ENCODE measurements at places on chromosomes 12 and 14.

DNA sequence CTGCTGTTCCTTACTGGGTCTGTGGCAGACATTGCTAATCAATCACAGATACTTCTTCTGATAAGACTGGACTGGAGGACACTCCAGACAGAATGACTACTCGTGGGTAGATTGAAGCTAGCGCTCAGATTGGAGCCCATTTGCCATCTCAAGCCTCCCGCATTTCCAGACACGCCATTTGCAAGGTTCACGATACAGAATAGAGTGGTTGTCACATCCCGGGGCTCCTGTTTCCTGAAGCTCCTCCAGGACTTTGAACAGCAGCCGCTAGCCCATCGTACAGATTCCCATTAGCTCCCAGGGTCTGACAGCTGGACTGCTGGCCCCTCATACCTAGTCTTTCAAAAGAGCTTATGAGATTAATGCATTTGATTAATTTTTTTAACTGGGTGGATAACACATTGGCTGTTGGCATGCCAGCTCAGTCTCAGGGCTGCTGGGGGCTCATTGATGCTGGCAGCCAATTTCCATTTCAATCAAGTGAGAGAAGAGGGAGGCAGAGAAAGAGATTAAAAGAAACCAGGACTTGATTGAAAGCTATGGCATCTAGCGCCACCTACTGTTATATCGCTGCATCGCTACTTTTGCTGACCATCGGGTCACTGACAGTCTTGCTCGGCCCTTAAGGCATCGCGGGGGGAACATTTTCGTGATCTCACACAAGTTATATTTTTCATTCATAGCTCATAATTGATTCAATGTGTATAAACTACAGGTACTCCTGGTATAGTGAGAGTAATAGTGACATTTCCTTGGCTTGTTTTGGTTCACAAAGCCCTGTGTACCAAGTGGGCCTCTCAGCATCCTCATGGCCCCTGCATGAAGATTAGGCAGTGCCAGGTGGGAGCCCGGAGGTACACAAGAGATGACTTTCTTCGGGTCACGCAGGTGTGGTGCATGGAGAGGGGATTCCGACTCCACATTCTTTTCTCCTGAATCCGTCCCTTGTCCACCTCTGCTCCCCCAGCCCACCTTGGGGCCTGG, 78.6 kb downstream of the CCDC60 start:
- DNase-seq = peak; percentile 52

DNA sequence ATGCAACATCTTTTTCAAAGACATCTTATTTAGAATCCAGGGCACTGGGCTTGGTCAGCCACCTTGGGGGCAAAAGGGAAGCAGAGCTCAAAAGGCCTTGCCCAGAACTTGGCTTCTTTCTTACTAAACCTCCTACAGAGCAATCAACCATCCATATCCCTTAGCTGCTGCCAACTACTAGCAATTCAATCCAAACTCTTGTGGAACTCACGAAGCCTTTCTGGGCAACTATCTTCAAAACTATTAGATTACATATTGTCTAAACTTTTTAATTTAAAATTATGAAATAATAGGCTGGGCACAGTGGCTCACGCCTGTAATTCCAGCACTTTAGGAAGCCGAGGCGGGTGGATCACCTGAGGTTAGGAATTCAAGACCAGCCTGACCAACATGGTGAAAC, 95.5 kb downstream of the PAWR start:
- DNase-seq = no peak

GRCh38 chr14:68479247-68479646, 313.6 kb downstream of the ZFP36L1 start:
- peak; percentile 62 for DNase-seq

DNA sequence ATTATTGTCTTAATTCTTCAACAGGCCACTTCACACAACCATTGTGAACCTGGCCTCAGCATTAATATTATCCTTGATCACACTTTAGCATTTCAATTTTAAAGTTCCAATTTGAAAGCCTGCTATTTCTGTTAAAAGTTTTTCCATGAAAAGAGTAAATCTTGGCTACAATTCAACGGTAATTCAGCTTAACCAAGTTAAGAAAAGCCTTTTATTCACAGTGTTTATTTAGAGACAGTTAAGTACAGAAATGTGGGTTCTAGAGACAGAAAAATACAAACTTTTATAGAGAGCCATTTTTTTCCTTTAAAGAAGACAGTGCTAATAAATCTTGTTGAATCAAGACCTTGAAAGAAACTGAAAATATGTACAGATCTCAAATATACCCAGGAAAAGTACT, 103.9 kb downstream of the NPAS3 start:
- no peak for DNase-seq

GRCh38 chr12:94621662-94622359, 28.5 kb downstream of the TMCC3 start:
- DNase-seq = no peak

DNA sequence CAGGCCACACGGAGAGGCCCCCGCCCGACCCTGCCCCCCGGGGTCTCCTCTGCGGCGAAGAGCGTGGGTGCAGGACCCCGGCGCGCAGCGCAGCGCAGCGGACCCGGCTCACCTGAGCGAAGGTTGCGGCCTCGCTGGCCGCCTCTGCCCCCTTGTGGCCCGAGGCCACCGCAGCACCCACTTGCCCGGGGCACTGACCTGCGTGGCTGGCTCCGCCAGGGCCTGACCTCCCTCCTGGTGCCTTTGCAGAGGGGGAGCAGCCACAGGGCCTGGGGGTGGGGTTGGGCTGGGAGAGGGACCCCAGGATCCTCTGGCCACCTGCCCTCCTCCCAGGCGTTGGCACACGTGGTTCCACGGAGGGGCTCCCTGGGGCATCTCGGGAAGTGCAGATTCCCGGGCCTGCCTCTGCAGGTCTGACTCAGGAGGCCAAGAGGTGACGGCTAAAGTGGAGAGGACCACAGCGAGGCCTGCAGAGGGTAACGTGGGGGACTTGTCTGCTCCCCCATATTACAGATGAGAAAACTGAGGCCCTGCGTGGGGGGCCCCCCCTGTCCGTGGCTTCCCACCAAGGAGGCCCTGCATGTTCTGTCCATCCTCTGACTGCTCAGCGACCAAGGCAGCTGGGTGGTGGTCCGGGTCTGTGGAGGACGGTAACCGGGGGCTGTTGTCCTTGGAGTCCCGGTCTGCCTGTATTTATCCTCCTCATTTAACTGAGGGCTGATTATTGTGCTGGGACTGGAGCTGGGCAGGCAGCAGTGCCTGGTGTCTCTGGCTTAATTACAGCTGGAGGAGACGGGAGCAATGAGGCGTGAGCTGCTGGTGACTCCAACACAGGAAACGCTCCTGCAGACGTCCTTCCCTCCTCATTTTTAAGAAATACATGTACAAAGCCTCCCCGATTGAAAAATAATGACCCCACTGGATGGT, 67.9 kb upstream of the BEGAIN start:
- DNase-seq = no peak

DNA sequence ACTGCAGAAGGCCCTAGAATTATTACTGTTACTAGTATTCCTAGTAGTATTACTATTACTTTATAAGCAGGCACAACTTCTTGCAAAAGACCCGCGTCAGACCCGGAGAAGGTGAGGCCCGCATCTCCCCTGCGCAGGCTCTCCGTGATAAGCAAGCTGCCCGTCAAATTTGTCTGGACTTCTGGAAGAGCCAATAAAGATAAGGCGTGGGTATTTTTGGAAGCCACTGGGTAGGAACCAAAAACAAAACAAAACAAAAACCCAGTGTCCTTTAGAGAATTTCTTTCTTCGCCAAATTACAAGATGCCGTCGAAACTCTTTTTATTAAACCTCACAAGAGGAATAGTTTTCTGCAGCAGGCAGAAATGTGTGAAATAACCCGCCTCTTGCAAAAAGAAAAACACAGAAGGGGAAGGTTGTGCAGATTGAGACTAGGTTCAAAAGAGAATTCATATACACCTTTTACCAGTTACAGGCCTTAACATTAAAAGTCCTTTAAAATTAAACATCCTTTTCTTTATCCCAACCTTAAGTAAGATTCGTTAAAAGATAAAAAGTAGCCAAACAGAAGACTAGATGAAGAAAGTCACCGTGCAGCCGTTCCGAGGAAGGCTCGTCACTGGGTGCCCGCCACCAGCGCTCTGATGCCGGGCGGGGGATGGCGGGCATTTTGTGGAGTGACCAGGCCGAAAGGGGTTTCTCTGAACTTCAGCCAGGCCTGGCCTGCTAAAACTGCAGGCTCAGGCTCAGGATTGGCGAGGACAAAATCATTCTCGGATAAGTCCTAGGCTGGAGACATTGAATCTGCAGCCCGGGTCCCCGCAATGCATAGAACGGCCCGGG, 1.6 kb downstream of the TBX5 start:
- DNase-seq = peak; percentile 72

DNA sequence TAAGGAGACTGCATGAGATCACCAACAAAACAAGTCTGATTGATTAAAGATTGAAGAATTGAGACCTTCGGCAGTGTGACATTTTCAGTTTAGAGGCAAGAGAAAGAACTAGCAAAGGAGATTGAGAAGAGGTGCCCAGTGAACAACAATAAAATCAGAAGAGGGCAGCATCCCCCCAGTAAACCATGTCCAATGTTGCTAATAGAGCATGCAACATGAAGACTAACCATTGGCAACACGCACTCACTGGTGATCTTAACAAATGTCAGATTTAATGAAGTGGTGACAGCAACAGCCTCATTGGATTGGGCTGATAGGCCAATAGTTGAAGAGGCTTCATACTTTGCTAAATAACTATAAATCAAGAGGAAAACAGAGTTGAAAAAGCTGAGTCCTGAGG, 20.7 kb upstream of the TAS2R14 start:
- DNase-seq = no peak

- no peak for DNase-seq
Measured at GRCh38 chr12:31797230-31797872, 68.5 kb upstream of the AMN1 start.

GRCh38 chr14:87079416-87079815, 913.6 kb downstream of the GALC start:
- no peak for DNase-seq

DNA sequence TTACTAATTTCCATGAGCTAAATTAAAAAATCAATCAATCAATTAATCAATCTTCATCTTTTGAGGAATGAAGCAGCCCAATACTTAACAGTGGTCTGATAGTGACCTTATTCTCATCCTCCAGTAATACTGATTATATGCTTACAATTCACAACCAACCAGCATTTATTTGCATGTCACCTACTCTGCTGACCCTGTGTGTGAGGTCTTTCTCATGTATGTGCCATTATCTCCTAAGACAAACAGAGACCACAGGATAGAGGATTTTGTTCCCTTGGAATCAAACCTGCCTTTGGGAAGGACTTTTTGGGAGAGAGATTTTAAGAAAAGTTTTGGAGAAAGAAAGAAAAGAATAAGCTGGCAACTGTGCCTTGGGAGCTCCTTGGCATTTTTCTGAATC, 197.2 kb downstream of the NRXN3 start:
- DNase-seq = no peak

- no peak for DNase-seq
Measured at GRCh38 chr12:10635306-10635705, 21.9 kb upstream of the MAGOHB start.

DNA sequence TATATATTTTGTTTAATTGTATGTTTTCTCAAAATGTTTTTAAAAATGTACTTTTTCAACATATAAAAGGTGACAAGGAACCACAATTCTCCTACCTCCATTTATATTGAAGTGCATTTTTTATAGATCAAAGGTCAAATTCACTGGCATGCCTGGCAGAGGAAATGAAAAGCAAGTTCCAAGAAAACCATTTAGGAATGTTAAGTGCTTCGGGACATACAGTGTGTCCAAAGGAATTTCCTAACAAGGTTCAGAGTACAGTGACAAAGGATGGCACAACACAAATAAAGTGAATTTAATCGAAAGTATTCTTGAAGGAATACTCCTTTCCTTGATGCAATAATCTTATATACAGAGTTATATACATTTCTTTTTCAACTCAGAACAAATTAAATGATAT, 242.3 kb downstream of the CCER1 start:
- peak; percentile 4 for DNase-seq

GRCh38 chr14:54919330-54919729, 16.7 kb upstream of the GCH1 start:
- no peak for DNase-seq

DNA sequence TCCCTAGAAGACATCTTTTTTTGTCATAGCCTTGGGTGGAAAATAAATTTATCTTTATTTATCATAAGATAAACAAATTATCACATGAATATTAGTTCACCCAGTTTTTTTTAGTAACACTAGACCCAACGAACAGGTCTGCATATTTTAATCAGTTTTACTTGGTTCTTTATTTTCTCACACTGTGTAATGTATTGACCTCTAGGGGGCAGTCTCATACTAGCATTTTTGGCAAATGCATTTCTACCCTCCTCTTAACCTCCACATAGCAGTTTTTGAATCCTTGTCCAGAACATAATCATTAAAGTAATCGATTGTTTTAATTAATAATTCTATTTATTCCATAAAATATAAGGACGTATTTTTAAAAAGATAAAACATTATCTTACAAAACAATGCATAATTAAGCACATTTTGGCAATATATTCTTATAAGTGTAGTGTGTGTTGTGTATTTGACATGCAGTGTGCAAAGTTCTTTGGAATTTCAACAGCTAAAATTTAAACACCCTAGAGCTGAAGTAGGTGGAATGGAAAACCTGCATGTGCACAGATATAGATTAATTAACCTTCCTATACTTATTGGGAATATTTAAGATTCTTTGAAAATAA, 31.6 kb upstream of the PTPRQ start:
- peak; percentile 69 for DNase-seq

DNA sequence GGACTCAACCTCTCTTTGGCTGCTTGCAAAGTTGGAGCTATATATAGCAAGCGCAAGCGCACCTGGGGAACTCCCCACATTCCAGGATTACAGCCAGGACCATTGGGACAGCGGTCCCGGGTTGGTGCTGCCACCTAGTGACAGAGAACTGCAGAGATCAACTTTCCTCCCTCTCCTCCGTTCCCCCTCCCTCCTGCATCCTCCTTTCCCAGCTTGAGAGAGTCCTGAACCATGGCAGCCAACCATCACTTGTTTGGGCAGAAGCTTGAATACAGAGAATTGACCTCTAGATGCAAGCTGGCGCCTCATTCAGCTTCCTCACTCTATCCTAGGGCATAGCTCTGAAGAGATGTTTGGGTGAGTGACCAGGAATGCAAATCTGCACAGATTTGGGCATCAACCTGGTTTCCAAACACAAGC, 17.4 kb upstream of the FLVCR2 start:
- peak; percentile 66 for DNase-seq
